ENCODE measurements at places on chromosomes 4 and X.

DNA sequence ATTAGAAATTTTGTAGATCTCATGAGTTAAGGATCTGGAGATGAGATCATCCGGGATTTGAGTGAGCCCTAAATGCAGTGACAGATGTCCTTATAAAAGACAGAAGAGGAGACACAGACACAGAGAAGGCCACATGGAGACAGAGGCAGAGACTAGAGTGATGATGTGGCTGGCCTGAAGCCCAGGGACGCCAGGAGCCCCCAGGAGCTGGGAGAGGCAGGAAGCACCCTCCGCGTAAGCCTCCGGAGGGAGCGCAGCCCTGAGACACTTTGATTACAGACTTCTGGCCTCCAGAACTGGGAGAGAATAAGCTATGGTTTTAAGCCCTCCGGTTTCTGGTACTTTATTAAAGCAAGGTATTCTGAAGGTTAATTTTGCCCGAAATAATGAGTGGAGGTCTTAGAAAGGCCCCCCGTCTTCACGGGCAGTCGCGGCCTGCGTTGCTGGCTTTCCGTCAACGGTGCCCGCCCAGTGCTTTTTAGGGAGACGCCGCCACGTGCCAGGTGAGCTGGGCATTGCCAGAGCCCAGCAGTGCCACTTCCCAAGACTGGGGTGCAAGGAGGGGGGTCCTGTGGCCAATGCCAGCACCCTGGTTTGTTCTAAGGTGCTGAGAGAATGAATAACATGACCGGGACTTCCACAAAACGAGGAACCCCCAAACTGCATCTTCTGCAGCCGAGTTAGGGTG lies 8.1 kb downstream of the DHRSX start:
- no peak for DNase-seq

DNA sequence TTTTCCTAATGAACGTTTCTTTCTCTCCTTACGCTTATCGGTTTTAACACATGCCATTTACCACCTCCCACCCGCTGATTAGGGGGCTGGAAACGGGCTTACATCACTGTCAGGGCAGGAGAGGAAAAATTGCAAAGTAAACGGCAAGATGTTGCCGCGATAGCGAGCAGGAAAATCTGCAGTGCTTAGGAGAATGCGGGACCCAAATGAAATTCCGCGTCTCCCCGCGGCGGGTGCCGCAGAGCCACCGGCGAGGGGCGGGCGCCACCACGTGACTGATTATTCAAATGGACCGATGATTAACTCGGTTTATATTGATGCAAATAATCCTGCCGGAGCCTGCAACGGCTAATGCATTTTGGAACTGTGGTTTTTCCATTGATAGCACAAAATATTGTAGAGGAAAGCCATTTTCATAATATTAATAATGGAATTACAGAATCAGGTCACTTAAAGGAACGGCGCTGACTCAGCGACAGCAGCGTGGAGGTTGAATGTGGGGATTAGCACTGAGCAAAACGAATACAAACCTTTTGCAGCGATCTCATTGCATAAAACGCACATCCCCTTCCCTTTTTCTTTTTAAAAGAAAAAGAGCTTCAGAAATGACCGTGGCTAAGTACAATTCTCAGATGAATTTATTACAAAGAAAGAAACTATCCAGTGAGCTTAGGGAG lies 224.2 kb downstream of the STIM2 start:
- peak; percentile 32 for DNase-seq

GRCh38 chrX:8374041-8374825 lies 90.4 kb upstream of the VCX3B start:
- DNase-seq, result no peak

DNA sequence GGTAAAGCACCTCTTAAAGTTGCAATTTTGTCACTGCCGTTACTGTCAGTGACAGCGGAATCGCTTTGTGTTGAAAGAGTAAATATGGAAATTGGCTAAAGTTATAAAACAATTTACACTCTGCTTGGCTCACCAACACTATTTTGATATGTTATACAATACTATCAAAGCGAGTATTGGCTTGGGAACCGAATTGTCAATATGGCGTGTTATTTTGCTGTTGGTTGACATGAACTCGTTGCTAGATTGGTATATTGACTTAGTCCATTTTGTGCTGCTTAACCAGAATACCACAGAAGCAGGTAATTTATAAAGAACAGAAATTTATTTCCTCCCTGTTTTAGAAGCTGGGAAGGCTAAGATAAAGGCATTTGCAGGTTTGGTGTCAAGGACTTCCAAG lies 58.6 kb downstream of the DCK start:
- DNase-seq, result no peak

DNA sequence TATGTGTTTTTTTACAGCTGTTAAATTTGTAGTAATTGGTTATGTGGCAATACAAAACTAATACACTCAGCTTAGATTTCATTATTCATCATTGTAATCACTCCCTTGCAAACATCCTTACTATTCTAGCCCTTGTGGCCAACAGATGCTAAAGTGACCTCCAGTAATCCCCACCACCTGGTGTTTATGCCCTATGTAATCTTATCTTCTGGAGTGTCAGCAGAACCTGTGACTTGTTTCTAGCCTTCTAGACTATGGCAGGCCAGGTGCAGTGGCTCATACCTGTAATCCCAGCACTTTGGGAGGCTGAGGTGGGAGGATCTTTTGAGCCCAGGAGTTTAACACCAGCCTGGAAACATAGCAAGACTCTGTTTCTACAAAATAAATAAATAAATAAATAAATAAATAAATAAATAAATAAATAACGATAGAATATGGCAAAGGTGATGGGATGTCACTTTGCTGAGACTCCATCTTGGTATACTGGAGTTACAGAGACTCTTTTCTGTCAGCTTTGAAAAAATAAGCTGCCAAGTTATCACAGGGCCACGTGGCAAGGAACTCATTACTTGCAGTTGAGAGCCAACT lies 12.3 kb upstream of the TSR2 start:
- DNase-seq, result no peak

DNA sequence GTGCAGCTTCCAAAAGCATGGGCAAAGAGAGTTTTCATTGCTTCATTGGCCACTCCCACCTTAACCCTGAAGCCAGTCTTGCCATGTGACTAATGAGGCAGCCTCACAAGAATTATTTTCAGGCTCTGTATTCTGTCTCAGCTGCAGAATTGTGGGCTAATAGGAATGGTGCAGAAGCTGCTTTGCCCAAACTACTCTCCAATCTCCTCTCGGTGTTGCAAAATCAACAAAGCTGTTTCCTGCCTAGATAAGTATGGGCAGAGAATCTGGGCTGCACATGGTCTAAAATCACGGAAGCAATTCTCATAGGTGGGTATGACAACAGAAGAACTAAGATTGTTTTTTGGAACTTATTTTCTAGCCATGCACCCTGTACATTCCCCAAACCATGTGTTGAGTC lies 31.4 kb downstream of the PPP1R2C start:
- peak; percentile 4 for DNase-seq

DNA sequence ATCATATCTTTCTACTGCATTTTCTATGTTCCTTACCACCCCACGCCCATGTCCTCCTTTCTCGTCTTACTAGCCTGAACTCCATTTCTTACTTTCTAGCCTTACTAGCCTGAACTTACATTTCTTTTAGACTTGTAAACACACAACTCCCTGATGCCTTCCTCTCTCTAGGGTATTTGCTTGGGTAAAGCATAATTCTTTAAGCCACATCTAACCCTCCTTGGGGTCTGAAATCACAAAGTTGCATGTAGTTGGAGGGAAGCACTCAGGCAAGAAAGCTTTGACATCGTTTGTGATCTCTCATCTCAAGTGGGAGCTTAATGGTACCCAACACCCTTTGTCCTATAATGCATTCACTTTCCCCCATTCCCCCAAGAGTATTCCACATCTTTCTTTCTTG lies 124.4 kb downstream of the SPOCK3 start:
- no peak for DNase-seq

DNA sequence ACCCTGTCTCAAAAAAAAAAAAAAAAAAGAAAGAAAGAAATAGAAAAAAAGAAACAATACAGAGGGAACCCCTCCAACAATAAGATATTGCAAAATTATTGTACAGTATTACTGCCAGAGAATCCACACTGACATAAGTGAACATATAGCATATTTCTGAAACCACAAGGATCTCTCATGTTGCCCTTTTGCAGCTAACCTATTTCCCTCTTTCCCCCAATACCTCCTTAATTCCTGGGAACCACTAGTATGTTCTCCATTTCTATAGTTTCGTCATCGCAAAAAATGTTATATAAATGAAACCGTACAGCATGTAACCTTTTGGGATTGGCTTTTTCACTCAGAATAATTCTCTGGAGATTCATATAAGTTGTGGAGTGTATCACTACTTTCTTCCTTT lies 20.0 kb upstream of the BMP2K start:
- no peak for DNase-seq

- no peak for DNase-seq
Measured at GRCh38 chrX:14641681-14642655, 112.6 kb downstream of the GLRA2 start.

GRCh38 chr4:6281436-6282313 lies 12.0 kb downstream of the WFS1 start:
- no peak for DNase-seq

- no peak for DNase-seq
Measured at GRCh38 chrX:150599226-150599625, 30.8 kb downstream of the MTM1 start.

GRCh38 chr4:23130845-23131244 lies 438.1 kb downstream of the GBA3 start:
- DNase-seq, result no peak

- no peak for DNase-seq
Measured at GRCh38 chr4:185205697-185206342, 2.0 kb upstream of the CFAP97 start.

DNA sequence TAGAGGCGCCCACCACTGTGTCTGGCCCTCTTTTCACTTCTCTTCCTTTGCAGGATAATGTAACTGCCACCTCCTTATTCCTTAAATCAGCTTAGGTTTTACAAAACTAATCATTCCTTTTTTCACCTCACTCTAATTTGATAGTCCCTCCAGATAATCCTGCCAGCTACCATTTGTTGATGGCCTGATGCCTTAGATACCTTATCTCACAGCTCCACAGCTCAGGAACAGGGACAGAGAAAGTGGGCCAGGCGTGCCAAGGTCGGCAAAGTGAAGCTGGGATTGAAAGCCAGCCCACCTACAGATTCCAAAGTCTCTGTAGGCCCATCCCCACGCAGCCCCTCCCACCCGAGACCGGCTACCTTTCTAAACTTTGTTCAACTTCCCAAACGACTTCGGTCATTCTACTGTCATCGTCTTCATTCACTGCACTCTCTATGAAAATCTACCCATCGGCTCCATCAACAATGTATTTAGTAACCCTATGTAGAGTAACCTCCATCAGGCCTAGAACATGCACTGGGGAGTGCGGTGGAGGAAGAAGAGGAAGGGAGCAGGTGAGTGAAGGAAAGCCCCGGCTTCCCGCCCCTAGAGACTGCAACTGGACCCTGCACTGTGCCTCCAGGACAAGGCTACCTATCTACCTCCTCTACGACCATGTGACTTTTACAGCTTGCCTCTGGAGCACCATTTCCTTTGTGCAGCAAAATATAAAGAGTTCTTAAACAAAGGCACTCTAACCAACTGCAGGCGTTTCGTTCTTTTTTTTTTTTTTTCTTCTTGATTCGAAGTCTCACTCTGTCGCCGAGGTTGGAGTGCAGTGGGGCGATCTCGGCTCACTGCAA lies 1.5 kb downstream of the CASP6 start:
- no peak for DNase-seq

DNA sequence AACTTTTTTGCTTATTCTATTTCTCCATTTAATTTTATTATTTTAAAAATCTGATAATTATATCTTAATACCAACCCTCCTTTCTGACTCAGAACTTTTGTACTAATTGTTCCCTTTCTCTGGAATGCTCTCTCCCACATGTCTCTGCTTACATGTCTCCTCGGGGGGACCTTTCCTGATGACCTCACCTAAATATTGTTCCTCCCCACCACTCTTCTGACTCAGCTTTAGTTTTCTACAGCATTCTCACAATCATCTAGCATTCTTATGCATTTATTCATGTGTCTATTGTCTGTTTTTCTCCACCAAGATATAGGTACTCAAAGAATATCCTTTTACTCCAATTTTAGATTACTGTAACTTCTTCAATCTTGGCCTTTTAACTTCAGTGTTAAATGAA lies 128.7 kb downstream of the MSL3 start:
- no peak for DNase-seq

DNA sequence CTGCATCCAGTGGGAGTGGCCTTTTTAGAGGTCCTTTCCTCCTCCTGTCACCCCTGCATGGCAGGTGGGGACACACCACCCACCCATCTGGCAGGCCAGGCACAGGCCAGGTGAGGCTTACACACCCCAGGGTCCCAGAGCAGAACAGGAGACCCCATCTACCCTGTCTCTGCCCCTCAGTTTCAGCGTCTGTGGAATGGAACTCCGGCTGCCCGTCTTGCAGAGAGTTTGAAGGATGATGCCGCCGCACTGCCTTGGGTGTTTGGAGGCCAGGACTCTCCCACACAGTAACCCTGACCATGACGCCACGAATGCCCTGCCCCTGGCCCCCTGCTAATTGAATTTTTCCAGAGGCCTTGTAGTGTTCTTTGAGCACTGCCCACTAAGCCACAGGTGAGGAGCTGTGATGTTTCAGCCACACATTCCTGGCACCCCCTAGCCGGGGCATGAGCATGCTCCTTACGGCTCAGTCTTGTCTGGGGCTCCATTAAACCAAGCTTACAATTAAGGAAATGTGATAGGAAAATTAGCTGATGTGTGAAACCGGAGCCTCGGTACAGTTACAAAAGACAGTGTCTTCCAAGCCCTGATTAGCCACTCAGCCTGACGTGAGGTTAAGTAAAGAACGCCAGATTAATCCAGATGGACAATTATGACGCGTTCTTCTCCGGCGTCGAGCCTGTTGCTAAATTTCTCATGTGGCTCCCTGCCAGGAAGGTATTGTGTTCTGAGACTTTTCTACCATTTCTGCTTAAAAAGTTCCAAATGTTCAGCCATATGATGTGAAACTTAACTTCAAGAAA lies 39.3 kb downstream of the HMX1 start:
- no peak for DNase-seq

DNA sequence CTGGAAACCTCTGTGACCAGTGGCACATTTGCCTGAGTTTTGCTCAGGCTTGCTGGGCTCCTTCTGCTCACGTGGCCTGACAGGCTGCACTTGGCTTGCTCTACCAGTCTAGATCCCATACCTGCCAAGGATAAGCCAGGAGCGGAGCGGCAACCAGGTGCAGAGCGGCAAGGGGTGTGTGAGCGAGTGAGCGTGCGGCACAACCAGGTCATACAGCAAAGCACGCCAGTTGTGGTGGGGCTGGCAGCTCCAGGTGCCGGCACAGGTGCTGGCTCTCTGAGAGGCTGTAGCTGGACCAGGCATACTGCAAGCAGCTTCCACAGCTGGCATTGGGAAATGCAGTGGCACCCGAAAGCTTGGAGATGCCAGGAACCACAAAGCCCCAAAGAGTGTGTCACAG lies 1495.1 kb downstream of the PCDH7 start:
- DNase-seq, result no peak

DNA sequence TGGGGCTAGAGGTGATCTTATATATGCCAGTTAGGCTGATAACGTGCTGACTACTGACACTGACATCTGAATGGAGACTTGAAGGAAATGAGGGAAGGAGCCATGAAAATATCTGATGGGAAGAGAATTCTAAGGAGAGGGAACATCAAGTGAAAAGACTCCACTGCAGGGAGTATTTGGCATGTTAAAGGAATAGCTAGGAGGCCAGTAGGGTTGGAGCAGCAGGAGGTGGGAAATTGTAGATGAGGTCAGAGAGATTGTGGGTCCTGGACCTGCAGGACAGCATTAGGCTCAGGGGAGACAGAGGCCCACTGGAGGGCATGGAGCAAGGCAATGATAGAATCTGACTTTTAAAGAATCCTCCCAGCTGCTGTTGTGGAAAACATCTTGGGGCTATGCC lies 55.8 kb upstream of the NSUN7 start:
- DNase-seq, result no peak

GRCh38 chr4:188262464-188262863 lies 123.2 kb downstream of the TRIML1 start:
- no peak for DNase-seq

Data from AG08396 (cell line).